ENCODE measurements at places on chromosomes 5 and 9. TPM values are rescaled to one million over a fixed set of nuclear protein-coding genes. Genes with fewer than 3 reads are reported as not detected.

GRCh38 chr9:14314929-14315874 is 1.3 kb upstream of the NFIB start:
- peak; percentile 88 for DNase-seq

DNA sequence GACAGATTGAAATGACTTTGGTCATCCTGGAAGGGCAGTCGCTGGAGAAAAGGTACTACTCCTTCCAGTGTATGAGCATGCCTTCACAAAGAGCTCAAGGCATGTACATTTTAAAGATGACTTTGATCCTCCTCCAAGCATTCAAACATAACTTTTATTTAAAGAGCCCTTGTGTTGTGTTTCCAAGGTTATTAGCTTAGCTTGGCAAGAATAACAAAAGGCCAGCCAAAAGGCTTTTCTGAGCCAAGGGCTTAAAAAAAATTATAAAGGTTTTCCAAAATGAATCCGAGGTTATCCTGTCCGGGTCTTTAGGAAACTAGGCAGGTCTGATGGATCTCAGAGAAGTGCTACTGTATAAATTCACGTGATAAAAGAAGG is 71.0 kb upstream of the PLPP6 start:
- DNase-seq = no peak

TAS2R1 gene
- 0.62 TPM for total RNA-seq

DNA sequence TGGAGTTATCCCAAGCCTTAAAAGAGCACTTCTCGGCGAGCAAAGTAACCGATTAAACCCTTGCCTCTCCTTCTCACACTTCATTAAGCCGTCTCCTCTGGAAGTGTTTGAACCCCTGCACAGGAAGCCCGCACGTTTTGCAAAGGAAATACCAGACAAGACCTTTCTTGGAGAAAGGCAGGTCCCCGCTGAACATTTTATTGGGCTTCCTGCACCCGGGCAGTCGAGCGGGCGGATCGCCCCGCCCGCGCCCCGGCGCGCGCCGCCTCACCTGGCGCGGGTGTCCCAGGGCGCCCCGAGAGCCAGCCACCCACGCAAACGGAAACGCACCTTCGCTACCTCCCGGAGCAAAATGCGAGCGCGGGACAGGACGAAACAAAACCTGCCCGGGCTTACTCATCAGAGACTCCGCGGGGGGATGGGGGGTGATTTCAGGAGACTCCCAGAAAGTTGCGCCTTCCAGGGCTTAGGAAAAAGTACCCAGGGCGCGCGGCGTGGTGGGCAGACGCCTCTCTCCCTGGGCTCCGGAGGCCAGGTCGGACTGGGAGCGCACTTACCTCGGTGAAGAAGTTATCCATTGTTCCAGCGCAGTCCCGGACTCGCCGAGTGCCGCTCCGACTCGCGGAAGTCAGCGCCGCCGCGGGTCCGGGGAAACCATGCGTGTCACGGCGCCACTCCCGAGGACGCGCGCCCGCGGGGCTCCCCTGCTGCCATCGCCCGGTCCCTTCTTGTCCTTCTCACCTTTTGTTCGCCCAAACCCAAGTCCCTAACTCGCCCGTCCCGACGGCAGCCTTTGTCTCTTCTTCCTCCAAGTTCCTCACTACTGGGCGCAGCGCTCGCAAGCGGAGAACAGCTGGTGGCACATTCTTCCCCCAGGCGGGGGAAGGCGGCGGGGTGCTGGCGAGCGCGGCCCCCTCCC is 598 bp downstream of the MYO10 start:
- no peak for DNase-seq

LHX6 gene
- 20.0 TPM for total RNA-seq

GRCh38 chr5:10301842-10302610 is 5.7 kb downstream of the CMBL start:
- DNase-seq = no peak

GRCh38 chr5:71475788-71476384 is 20.4 kb downstream of the BDP1 start:
- DNase-seq = no peak

DNA sequence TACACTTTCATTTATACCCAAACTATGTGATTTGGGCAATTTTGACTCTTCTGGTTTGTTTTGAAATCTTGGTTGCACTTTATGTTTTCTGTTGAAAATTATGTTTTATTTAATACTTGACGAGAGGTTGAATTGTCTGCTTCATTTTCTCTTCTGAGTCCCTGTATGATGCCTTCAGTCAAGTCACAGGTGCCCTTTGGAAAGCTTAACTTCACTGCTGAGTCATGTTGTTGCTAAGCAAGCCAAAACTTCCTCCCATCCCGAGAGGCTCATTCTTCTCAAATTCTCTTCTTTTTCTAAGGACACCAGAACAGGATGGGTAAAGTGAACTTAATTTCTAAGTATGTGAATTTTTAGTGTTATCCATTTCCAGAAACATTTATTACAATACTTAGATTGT is 455.3 kb upstream of the PTGER4 start:
- DNase-seq = no peak

PDCD1LG2 gene
- 0.62 TPM for total RNA-seq

- DNase-seq = no peak
Observed at GRCh38 chr9:89791754-89792153, 186.9 kb downstream of the GADD45G start.

AGTPBP1 gene
- 473 TPM for total RNA-seq

DNA sequence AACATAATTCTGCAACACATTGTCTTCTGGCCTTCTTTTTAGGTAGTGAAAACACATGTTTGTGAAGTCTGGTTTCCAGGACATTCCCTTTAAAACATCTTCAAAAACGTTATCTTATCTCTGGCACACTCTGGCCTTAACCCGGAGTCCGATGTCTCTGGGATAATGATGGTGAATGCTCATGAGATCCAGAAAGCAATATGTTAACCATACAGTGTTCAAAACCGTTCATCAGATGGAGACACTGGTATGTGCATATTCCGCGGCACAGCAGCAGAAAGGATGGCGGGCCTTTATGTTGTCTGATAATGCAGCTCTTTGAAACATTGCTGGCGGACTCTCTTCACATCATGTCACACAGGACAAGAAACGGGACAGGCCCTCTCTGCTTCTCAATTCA is 605.2 kb downstream of the CCDC171 start:
- no peak for DNase-seq

- DNase-seq = peak; percentile 8
Observed at GRCh38 chr9:129751841-129752801, 721 bp downstream of the PTGES start.

- DNase-seq = no peak
Observed at GRCh38 chr9:134395737-134396257, 69.5 kb downstream of the RXRA start.

DNA sequence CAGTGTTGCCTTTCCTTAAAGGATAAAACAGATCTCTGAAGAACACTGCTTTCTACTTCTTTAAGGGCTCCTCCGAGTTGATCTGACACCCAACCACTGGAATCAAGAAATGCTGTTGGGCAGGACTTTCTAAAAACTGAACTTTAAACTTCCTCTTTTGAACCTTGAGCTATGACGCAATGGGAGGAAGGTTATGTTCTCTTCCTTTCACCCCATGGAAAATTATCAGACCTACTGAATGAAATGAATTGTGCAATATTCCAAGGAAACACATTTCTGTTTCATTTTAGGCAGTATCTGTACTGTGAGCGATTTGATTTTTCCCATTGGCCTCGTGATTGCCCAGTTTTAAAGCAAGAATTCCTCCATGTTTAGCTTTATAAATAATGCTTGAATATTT is 206.0 kb upstream of the PRR16 start:
- no peak for DNase-seq

DAB2IP gene
- 11.9 TPM for total RNA-seq

ANKRD33B gene
- total RNA-seq = 4.2 TPM

DDX4 gene
- total RNA-seq = not detected

- no peak for DNase-seq
Observed at GRCh38 chr9:111076519-111076918, 38.2 kb upstream of the LPAR1 start.

NEUROG1 gene
- 1.1 TPM for total RNA-seq

GRCh38 chr5:87442419-87442818 is 29.7 kb upstream of the CCNH start:
- no peak for DNase-seq

DNA sequence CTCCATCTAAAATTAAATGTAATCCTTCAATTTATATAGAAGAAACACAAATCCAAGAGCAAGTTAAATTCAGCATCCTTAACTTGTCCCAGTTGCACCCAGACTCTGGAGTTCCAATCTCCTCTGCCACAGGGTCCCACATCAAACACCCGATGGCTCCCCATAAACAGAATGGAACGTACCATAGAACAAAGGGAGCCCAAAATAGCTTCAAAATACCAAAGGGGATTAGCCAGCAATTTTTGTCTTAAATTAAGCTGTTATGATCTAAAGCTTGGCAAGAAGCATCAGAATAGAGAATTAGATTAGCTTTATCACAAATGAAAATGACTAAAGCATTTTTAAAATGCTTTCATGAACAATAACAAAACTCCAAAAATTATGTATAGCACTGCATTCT is 112.8 kb downstream of the FANCC start:
- no peak for DNase-seq

DNA sequence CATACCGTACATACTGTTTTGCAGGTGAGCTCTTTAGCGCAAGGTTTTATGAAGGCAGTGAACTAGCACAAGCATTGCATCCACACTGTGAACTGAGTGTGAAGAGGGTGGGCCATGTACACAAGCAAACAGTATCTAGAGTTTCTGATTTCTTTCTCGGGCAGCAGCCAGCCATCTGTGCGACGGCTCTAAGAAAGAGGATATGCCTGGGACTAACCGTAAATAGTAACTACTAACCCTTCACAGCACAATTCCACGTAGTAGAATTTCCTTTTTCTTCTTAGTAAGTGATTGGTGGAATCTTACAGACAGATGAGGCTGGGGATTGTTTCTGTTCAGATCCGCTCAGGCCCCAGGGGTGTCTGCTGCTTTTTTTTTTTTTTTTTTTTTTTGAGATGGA is 89.0 kb downstream of the DRD1 start:
- DNase-seq = no peak

GRCh38 chr5:139664727-139665351 is 16.7 kb downstream of the CXXC5 start:
- DNase-seq = no peak

- no peak for DNase-seq
Observed at GRCh38 chr9:2018764-2019558, 3.8 kb downstream of the SMARCA2 start.

GRCh38 chr5:172902497-172903472 is 56.4 kb upstream of the RPL26L1 start:
- DNase-seq = peak; percentile 26

NR6A1 gene
- total RNA-seq = 2.0 TPM

DNA sequence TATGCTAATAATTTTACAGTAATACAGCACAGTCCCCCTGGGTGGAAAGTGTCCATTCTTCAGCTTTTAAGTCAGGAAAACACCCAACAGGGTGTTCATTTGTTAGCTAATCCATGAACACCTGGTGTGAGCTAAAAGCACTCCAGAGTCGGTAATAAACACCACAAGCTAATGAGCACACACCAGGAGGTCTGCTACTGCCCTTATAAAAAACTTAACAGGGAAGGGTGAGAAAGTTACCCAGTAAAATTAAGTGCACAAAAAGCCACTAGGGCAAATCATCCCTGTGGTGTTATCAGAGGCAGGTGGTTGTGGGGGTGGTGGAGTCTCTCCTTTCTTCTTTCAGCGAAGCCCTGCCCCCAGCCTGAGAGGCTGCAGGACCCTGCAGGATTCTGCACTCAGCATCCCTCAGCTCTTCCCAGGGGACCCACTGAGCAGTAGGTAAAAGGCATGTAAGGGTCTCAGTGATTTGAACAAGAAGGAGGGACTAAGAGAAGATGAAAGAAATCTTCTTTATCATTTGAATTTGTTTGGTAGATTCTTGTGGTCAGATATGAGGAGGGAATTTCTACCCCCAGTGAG is 14.4 kb downstream of the GDNF start:
- no peak for DNase-seq

GRCh38 chr5:123868267-123868666 is 356.3 kb downstream of the CSNK1G3 start:
- no peak for DNase-seq

DNA sequence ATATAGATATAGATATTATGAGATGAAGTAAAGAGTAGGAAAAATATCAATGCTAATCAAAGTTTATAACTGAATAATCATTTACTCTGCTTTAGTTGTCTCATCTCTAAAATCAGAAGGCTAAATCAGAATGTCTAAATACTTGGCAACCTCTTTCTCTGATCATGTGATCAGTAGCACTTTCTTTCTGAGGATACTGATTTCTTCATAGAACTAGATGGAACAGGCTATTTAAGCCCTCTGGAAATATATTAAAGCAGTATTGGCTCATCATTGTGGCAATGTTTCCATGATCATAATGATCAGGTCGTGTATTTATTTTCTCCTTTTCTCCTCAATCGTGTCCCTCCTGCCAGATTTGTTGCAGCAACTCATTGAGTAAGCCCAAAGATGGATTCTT is 109.7 kb downstream of the KCNN2 start:
- DNase-seq = no peak

- DNase-seq = no peak
Observed at GRCh38 chr5:82512025-82512424, 233.9 kb upstream of the RPS23 start.

- no peak for DNase-seq
Observed at GRCh38 chr5:101717721-101718120, 578.4 kb downstream of the SLCO4C1 start.

LECT2 gene
- not detected for total RNA-seq

DNA sequence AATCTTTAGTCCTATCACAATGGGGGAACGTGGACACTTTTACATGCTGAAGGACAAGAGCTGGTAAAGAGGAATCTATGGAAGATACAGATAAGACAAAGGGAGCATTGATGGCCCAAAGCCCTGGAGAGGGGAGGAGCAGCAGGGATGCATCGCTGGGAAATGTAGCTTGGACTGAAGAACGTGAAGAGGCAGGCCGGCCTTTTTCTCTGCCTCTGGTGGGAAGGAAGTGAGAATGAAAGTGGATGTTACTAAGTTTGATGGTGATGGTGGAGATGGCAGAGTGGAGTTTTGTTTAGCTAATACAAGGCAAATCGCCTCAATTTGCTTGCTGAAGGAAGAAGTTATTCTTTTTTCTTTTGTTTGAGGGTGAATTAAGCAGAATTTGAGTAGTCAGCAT is 124.6 kb upstream of the TAF11L2 start:
- DNase-seq = no peak

DNA sequence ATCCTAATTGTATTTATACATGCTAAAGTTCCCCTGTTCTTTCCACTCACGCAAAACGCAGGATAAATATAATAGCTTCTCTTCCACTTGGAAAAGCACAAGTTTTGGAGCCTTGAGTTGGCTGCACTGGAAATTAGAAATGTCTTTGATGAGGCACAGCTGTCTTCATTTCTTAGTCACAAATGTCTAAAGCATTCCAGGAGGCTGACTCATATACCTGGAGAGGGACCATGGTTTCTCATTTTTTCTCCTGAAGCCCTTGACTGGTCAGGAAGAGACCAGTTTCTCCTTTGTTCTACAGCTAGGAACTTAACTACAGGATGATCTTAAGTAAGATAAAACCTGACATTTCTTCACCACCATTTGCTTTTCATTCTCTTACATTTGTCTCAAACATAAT is 16.2 kb downstream of the MTX3 start:
- no peak for DNase-seq

DNA sequence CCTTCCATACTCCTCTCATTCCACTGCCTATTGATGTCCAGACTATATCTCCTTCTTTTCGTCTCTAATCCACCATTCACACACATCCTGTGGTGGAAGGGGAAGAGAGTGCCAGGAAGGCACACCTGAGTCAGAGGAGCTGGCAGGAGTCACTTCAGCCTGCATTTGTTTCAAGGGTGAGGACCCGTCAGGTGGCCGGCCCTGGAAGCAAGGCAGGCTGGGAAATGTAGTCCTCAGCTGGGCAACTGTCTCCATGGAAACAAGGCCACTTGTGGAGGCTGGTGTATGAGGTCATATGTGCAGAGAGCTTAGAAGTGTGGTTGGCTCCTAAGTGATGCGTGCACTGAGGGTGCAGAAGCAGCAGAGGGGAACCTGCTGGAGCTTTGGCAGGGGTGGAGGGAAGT is 278.4 kb downstream of the NSG2 start:
- DNase-seq = peak; percentile 41

Measured in occipital lobe (tissue), 3 donors.